Stimulated activated CD8-positive, alpha-beta memory T cell treated with anti-CD3 and anti-CD28 coated beads, Interleukin-7, amount 100 ng/mL, for 1 hour (primary cell): ENCODE measurements at places on chromosomes 3 and 15.

DNA sequence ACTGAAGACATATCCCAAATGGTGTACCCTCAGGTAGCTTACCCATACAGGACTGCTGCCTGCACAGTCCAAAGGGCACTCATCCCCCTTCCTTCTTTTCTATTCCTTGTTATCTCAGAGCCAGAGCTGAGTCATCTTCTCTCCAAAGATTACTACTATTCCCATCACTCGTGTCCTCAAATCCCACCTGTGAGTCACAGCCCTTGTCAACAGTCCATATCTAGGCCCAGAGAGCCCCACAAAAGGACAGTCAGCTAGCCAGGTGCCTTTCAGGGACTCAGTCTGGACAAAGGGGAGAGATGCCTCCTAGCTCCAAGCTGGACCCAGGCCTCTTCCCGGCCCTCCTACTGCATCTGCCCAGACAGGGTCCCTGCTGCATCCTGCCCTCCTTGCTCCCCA, 11.0 kb downstream of the PARP16 start:
- DNase-seq, result no peak

DNA sequence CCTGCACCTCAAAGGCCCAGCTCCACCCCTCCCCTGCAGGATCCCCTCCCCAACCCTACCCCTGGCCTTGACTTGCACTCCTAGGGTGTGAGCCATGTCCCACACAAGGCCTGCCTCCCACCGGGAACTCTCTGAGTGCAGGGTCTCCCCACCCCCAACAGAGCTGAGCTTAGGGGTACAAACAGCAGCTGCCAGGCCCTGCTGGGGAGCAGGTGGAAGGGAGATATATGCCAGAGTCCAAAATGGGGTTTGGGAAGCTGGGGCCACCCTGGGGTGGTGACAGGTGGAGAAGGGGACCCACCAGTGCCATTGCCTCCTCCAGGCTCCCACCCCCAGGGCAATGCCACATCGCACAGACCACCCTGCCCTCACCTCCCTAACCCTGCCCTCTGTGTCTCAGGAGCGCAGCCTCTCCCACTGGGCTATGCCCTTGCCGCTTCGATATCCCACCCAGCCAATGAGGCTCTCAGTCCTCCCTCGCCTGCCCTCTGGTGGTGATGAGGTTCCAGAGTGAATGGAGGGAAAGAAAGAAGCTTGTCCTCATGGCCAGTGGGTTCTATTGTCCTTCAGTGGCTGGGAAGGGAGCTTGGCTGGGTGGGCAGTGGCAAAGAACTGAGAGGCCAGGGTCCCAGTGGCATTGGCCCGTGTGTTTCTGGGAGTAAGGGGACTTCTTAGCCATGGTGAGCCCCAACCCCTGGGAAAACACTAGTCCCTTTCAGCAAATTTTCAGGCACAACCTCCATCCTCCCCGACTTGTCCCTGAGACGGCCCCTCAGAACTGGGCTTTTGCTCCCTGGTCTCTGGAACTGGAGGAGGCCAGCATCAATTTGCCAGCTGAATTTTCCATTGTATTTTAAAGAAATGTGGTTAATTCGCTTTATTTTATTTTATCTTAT, 46.8 kb downstream of the CYP11A1 start:
- DNase-seq, result no peak

GRCh38 chr3:186109897-186110803, 1.3 kb upstream of the ETV5 start:
- DNase-seq, result no peak

- DNase-seq, result no peak
Observed at GRCh38 chr3:196214783-196215441, 1.4 kb upstream of the SLC51A start.

DNA sequence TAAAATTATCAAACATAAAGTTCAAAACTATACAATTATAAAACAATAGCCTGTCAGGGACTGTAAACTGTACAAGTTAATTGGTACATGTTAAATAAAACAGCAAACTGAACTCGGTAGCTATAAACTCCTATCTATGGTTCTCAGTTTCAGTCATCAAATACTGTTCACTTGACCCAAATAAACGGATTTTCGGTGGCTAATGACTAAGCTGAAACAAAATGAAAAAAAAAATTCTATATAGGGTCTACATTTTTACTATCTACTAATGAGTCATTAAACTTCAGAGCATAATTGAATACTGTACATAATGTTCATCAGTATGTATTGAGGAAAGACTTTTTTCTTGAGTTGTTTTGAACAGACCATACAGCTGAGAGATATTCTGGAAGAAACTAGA, 6.6 kb downstream of the PROK2 start:
- no peak for DNase-seq

DNA sequence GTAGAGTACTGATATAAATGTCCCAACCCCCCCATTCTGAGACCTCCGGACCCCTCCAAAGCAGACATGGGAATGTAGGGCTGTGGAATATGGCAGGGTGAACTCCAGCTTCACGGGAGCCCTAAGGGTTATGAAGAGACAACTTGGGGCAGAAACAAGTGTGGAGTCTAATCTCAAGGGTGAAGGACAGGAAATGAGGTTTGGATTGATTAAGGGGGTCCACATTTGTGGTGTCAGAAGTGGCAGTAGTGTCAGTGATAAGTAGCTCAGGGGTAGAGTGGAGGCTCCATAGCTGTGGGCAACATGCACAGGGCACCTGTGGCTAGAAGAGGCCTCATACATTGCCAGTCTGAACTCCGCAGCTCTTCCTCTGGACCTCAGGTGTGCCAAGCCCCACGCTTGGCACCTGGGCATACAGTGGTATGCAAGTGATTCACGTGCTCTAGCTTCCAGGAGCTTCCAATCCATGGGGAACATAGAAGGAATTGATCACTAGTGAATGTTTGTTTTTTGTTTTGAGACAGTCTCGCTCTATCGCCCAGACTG, 4.1 kb upstream of the P4HTM start:
- DNase-seq, result no peak

DNA sequence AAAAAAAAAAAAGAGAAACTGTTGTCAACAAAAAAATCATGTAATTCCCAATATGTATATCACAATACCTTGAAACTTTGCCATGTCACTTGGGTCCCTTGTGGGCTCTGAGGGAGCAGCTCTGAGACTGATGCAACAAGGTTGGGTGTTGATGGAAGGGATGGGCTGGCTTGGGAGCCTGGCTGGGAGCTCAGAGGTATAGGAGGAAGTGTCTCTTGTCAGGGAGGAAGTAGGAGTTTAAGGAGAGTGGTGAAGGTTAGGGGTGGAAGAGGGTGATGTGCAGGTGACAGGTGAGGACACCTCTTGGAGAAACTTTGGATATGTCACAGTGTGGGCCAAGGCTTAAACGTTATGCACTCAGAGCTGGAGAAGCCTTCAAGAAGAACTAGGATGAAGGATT, 2.0 kb upstream of the TM6SF1 start:
- no peak for DNase-seq
